CD4-positive, alpha-beta T cell treated with Interleukin-4 for 4 hours (primary cell): ENCODE measurements at places on chromosomes 2 and 18.
A peak's percentile ranks its signal among the peaks of the same experiment; 100 is the strongest.

GRCh38 chr2:29751390-29751789 is 170.0 kb downstream of the ALK start:
- no peak for DNase-seq

GRCh38 chr18:12929477-12930083 is 18.2 kb upstream of the SEH1L start:
- peak; percentile 27 for DNase-seq

DNA sequence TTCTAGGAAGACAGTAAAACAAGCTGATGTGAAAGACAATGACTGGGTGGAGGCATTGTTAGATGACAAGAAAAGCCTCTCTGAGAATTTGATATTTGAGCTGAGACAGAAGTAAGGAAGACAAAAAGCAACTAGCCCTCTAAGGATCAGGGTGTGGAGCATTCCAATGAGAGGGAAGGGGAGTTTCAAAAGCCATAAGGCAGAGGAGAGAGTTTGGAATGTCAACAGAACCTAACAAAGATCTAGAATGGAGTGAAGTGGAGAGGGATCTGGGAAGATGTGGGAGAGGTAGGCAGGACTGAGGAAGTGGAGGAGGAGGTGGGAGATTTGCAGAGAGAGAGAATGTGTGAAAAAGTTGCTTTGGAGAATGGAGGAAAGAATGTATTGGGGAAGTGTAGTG is 17.3 kb upstream of the ASXL2 start:
- no peak for DNase-seq

- peak; percentile 42 for DNase-seq
These were observed 7.4 kb upstream of the MTERF4 start for GRCh38 chr2:241109210-241110088.

GRCh38 chr2:224983712-224984554 is 58.3 kb downstream of the DOCK10 start:
- no peak for DNase-seq

DNA sequence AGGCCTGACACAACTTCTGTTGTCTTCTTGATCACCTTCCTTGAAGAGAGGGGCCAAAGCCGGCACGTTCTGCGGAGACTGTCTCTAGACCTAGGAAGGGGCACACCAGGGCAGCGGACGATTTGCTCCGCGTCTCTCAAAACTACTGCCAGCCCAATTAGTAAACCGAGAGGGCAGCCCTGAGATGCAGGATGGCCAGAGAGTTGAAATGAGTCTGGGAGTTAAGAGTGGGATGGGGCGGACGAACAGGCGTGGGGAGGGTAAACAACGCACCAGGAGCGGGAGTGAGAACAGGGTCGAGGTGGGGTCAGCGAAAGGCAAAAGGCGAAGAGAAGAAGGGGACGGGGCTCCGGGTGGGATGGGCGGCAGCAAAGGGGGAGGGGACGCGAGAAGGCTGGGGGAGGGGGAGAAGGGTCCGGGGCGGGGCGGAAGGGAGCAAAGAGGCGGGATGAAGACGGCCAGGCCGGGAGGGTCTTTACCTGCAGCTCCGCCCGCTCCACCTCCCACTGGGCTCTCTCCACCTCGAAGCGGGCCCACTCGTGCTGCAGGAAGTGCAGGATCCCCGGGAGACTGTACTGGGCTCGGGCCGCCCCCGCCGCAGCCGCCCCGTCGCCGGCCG is 476 bp downstream of the STRN start:
- peak; percentile 32 for DNase-seq

DNA sequence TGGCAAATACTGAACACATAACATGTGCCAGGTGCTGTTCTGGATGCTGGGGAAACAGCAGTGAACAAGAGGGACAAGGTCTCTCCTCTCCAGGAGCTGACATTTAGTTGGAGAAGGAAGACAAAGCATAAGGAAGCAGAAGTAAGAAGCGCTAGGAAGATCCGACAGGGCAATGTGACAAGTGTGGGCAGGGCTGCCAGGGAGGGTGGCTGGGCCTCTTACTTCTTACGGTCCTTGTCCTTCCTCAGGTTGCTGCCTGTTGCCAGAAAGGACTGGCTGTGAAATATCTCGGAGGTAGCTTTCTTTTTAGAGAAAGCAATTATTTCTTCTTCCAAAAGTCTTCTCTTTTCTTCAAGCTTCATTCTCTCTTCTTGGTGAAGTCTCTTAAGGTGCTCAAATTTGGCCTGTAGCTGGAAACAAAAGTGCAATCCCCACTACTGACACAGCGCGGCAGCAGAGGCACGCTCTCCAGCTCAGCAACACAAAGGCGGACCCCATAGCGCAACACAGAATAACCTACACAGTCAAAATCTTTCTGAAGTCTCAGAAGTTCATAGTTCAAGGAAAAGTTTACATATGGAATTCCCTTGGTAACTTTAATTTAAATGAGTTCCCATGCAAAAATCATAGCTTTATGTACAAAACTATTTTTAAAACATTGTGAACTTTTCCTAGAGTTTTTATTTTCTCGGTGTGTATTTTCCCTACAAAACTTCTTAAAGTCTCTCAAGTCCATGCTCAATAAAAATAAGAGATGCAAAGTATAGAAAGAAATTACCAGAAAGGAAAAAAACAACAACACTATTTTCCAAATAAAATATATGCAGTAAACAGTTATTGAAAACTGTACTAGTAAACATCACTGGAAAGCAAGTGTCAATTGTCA is 67.7 kb downstream of the SEPTIN10 start:
- DNase-seq, result peak; percentile 54

GRCh38 chr18:35406666-35407065 is 29.5 kb upstream of the ZNF396 start:
- no peak for DNase-seq

GRCh38 chr18:78670778-78671391 is 308.7 kb upstream of the SALL3 start:
- DNase-seq, result no peak

DNA sequence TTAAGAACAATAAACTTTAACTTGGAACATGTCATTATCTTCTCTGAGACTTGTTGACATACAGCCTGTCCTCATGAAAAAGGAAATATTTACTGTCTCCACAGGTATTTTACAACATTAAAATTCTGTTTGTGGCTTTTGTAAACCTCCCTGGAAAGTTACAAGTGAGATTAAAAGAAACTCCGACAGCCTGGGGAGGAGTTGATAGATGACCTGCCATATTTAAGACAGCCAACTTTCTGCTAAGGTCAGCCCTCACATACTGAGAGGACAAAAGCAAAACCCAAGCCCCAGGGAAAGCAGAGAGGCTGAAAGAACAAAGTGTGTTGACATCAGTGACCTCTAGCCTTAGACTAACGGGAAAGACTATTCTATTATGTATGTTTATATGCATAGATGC is 350.2 kb downstream of the RIT2 start:
- no peak for DNase-seq

GRCh38 chr18:3061581-3062312 is 48.8 kb upstream of the LPIN2 start:
- peak; percentile 70 for DNase-seq

- no peak for DNase-seq
These were observed 242.2 kb downstream of the ZNF516 start for GRCh38 chr18:76252880-76253279.

GRCh38 chr2:180849851-180850250 is 130.6 kb upstream of the UBE2E3 start:
- no peak for DNase-seq

- DNase-seq, result no peak
These were observed 607.3 kb downstream of the ERBB4 start for GRCh38 chr2:211931314-211931713.

GRCh38 chr2:33104052-33104623 is 157.4 kb downstream of the LTBP1 start:
- DNase-seq, result no peak

- DNase-seq, result no peak
These were observed 148.2 kb upstream of the KLF7 start for GRCh38 chr2:207313947-207314346.

DNA sequence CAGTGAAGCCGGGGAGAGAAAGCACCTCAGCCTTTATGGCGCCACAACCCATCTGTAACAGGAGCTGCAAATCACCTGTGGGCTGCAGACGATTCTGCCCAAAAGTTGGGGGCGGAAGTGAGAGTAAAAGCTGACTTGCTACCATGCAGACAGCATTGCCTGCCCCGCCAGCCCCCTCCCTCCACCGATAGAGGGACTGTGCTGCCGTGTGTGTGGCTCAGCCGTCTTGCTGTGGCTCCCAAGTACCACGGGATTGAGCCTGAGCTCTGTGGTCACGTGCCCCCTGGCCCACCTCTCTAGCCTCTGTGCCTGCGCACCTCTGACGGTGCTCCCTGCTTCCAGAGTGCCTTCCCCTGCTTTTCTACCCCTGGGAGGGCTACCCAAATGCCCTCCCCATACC is 79.6 kb downstream of the GLI2 start:
- DNase-seq, result no peak

GRCh38 chr18:78891185-78891762 is 88.3 kb upstream of the SALL3 start:
- DNase-seq, result no peak

DNA sequence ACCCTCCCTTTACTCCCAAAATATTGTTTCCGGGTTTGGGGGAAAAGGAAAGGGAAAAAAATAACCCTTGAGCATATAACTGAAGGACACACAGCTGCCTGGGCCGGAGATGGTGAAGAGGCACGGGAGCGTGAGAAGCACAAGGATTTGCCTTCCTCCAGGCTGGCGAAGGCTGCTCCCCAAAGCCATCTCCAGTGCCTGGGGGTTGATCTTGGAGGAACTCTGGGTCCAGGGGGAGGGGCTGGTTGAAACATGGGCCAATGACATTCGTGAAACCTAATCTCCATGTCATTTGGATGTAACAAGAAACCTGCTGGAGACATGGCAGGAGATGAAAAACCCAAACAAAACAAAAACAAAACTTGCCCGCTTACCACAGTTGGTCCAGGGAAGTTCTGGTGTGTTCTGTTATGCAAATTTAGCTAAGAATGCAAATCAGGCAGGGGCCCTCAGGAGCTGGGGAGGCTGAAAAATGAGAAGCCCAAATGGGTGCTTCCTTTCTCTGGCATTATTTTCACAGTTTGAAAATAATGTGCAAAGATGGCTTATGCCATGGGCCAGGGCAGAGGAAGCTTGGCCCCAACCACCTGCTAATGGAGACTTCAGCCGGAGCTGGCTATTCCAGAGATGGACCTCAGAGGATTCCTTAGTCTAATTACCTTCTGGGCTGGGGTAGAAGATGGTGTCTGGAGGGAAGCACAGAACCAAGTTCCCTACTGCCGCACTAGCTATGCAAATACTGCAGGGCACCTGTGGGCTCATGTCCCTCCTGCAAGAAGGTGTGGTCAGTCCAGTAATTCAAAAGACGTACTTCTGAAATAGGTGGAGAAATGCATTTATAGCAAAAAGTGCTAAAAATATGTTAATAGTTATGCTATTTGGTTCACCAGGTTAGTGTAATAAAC is 180.9 kb downstream of the BCL2 start:
- no peak for DNase-seq

- no peak for DNase-seq
These were observed 322.9 kb upstream of the HS6ST1 start for GRCh38 chr2:128641421-128642080.

GRCh38 chr18:67455890-67456501 is 60.5 kb downstream of the DSEL start:
- no peak for DNase-seq
